ENCODE measurements at places on chromosomes 3 and 15. TPM values are rescaled to one million over a fixed set of nuclear protein-coding genes. Genes with fewer than 3 reads are reported as not detected.

DNA sequence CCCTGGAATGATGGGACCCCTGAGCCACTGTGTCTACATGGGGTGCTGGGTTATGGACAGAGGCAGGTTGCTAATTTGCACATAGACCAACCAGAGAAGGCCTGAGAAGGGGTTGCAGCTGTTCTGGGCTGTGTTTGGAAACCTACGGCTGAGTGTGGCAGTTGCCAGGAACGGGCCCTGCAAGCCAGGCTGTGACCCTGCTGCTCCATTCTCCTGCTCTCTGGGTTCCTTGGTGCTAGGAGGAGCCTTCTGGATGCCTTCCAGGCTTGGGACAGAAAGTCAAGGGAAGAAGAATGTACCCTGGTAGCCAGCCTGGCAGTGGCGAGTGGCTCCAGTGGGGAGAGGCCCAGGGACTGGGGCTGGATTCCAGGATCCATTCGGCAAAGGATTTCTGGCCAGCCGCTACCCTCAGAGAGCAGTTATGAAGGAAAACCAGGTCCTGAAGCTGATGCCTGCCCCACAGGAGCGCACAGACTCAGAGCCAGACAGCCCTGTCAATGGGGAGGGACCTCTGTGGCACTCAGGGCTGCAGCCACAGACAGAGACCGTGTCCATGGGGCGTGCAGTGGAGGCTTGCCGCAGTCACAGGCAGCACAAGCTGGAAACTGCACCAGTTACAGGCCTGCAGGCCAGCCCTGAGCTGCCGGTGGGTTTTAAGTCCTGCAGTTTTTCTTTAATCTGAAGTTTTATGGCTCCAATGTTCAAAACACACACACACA is 55.1 kb upstream of the ACAD9 start:
- peaks cover 13% of the 10 kb centered on the region for H3K4me1 ChIP-seq
- H3K36me3 ChIP-seq, result no peaks in the 10 kb centered on the region
- H3K27me3 ChIP-seq, result no peaks in the 10 kb centered on the region
- H3K27ac ChIP-seq, result no peak overlapping the region
- no peak overlapping the region for H3K4me3 ChIP-seq

GRCh38 chr3:192409838-192410683 is 317.3 kb downstream of the FGF12 start:
- peaks cover 46% of the 10 kb centered on the region for H3K27me3 ChIP-seq
- H3K36me3 ChIP-seq, result no peaks in the 10 kb centered on the region
- H3K27ac ChIP-seq, result no peak overlapping the region
- H3K4me1 ChIP-seq, result no peaks in the 10 kb centered on the region

DNA sequence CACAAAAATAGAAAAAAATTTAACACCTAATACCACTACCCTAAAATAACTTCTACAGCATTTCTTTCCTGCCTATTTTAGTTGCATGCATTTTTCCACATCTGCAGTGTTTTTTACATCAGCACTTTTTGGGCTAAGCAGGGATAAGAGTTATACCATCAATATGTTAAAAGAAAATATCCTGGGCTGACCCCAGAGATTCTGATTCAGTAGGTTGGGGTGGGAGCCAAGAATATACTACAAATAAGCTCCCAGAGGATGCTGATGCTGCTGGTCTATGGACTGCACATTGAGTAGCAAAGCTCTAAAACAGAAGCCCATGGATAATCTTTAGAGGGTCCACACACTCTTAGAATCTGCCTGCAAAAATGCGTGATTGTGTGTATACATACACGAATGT is 14.8 kb downstream of the FYCO1 start:
- H3K27me3 ChIP-seq, result no peaks in the 10 kb centered on the region
- no peak for DNase-seq
- H3K27ac ChIP-seq, result no peak overlapping the region
- no peak overlapping the region for H3K4me3 ChIP-seq
- H3K4me1 ChIP-seq, result peaks cover 15% of the 10 kb centered on the region

DNA sequence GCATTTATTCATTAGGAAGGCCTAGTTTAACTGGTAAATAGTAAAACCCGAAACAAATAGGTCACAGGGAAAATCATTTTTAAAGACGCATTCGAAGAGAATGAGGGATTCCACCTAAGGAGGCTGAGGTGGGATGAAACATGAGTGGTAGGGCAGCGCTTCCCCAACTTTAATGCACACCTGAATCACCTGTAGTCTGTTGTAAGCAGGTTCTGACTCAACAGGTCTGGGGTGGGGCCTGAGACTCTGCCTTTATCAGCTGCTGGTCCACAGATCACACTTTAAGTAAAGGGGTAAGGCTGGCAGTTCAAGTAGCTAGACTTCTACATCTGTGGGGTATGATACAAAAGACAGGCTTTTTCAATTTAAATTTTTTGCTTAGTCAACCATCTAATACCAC is 223.5 kb upstream of the UBE2E2 start:
- no peak overlapping the region for H3K27ac ChIP-seq
- no peaks in the 10 kb centered on the region for H3K4me1 ChIP-seq
- no peak for DNase-seq

DNA sequence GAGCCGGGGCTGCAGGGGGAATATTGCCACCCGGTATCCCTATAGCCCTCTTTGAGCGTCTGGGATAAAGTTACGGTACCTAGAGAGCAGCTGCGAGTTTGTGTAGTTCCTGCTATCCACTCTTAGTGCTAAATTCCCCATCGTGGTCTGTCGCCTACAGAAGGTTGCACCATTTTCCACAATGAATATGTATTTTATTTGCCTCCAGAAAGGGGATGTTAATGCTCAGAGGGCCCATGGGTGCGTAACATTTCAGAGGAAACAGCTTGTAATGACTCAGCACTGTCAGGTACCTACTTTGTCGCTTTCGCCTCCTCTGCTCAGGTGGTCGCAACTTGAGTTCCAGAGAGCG is 1.1 kb downstream of the SLCO3A1 start:
- H3K27ac ChIP-seq, result no peak overlapping the region
- H3K4me3 ChIP-seq, result no peak overlapping the region
- H3K4me1 ChIP-seq, result no peaks in the 10 kb centered on the region
- no peaks in the 10 kb centered on the region for H3K36me3 ChIP-seq
- DNase-seq, result no peak

DNA sequence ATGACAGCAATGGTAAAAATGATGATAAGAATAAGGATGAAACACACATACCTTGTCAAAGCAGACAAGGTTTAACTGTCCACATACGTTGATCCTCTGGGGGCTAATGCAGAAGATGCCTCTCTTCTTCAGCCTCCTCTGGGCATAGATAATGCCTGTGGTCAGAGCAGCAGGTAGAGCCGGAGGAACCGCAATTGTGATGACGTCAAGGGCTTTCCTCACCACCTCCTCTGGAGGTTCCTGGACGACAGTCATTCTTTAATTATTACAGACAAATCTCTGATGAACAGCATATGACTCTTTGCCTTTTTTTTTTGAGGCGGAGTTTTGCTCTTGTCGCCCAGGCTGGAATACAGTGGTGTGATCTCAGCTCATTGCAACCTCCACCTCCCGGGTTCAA is 86.3 kb upstream of the ATP13A5 start:
- 0 out of 2 replicates have a peak, but pooled peaks cover 1% of the 10 kb centered on the region for H3K27me3 ChIP-seq
- H3K27ac ChIP-seq, result no peak overlapping the region
- H3K4me1 ChIP-seq, result no peaks in the 10 kb centered on the region
- H3K36me3 ChIP-seq, result no peaks in the 10 kb centered on the region
- no peak for DNase-seq

The GRM7 gene
- total RNA-seq, result not detected

The AMIGO3 gene
- not detected for total RNA-seq

The CCDC80 gene
- not detected for total RNA-seq

The CEP19 gene
- total RNA-seq, result 1.5 TPM
